NCI-H2227 treated with DMSO at 0.1 percent for 48 hours (cell line): ENCODE measurements at places on chromosomes 7 and 10.

DNA sequence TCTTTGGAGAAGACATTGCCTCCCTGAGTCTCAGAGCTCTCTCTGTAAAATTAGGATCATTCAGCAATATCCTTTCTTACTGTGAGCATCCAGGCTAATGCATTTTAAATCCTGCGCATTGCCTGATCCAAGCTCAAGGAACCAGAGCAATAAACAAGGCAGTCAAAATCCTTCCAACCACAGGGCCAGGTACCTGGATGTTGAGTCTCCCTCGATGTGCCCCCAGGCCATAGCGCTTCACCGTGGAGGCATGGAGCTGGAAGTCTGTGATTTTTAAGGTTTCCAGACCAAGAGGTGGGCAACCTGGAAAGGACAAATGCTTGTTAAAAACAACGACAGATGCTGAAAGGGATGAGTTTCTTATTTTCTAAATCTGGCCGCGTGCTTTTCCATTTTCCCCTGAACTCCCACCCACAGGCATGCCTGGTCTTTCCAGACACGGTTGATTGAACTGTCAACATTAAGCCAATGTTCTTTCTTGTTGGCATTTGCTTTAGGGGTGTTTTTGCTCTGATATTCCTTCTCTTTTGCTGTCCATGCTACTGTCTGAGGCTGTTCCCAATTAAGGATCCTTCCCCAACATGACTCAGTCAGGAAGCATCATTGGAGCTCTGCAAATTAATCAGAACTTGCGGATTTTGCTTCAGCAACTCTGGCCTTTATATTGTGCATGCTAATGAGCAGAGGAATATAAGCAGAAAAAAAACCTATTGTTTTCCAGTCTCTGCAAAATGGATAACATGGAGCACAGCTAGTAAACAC lies 29.0 kb downstream of the CPXM2 start:
- DNase-seq = no peak

DNA sequence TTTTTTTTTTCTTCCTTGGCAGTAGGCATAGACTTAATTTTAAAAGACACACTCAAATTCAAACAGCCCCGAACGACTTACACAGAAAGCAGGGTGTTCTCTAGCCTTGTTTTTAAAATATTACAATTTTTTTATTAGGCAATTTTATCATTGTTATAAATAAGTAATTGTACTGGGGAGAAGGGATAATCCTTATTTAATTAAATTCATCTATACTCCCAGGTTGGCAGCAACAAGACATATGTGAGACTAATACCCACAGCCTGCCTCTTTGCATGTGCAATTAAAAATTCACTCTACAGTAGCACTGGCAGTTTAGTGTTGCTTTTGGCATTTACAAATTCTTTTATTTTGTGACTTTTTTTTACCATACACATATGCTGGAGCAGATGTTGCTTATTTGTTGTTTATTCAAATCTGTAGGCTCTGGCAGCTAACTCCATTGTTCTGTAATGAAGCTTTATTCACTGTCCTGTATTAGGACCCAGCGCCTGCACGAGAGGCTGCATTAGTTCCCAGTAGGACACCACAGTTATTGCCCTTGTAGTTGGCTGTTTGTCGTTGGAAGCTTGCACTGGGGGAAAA lies 84.9 kb upstream of the PPP1R17 start:
- no peak for DNase-seq

GRCh38 chr10:63600540-63600939 lies 79.3 kb downstream of the REEP3 start:
- DNase-seq = no peak

GRCh38 chr7:152512706-152513105 lies 76.9 kb upstream of the KMT2C start:
- no peak for DNase-seq

DNA sequence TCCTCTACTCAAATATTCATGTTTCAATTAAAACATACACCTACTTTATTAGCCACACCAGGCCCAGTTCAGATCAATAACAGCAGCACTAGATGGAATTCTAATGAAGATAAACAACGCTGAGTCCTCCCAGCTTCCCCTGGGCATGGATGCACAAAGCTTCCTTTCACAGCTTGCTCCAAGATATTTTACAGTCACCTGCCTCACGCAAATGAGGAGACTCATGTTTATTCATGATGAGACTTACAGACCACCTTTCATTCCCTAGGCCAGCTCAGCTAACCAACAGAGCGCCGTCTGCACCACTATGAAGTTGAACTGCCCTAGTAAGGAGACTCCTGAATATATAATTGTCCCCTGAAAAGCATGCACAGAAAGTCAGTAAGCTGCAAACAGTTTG lies 283.0 kb upstream of the AOAH start:
- no peak for DNase-seq

- DNase-seq = no peak
Observed at GRCh38 chr10:86438091-86438749, 71.6 kb upstream of the GRID1 start.

GRCh38 chr10:70507966-70508365 lies 29.4 kb downstream of the PALD1 start:
- DNase-seq = no peak

DNA sequence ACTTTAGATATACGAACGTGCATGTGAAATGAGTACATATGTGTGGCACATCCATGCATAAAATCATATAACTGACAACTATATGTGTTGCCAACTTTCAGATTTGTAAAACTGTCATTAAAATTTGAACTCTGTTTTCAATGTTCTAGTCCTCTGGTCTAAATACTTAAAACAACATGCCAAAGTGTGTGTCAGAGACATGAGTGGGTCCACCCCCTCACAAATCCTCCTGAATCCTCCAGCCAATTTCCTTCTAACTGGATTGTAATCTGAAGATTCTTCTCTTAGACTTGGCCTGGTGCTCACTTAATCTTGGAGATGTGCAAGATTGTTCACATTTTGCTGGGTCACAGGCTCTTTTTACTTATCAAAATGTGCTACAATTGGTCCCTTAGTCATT lies 184.1 kb downstream of the RELN start:
- DNase-seq = no peak

DNA sequence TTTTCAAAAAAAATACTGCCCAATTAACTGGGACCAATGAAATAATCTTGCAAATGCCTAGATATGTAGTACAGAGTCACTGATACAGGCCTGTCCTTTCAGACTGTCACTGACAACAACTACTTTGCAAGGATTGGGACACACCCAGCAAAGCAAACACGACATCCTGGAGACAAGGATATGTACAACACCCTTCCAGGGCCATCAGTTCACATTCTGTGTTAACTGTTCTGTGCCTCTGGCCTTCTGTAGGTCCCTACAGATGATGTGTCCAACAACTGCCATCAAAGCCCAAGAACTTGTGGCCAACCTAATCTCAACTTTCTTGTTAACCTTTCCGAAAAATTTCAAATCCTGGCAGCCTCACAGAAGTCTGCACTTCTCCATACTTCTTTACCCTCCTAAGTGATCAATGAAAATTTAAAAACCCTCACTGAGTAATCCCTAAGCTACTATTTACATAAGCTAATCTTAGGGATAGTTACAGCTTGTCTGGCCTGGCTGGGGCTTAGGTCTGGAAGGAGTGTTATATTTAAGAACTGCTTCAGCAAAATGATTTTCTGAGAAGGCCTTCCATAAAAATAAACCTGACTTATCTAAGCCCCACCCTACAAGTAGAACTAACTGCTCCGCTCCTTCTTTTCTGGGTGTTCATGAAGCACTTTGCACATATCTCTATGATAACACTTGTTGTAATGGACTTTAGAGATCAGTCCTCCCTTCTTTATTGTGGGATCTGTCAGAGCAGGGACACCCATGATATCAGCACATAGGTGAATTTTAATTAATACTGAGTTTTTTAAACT lies 21.0 kb downstream of the COBL start:
- DNase-seq = no peak

DNA sequence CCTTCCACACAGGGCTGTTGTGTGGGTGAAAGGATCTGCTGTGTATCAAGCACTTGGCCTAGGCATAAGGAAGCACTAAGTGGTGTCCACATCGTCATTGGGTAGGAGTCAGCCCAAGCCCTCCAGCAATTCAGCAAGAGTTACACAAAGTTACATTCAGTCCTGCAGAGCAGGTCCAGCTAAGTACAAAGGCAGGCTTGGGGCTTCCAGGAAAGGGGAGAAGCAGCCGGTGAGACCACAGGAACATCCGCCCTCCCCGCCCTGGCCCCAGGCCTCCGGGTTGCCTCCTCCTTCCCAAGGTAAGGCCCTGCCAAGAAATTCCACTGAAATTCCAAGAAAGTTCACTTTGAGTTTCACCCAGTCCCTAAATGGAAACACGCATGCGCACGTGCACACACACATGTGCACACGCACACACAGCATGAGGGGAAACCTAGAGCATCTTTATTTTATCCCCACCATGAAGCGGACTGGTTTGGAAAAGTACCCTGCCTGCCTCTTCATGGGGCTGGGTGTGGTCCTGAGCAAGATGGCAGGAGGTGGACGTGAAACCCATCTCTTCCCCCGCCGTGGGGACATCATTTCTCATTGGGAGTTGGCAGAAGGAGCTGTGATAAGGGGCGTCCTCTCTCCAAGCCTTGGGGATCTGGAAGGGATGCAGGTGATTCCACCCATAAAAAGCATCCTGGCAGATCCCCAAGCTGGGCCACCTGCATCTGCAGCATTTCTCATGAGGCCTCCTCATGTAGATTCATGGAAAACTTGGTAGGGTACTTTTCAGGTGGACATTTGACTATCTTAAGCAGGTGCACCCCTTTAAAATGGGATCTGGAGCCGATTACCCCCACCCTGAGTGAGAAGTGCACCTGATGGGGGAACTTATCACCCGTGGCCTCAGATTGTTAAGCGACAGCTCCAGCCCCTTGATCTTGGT lies 69.1 kb upstream of the NANOS1 start:
- DNase-seq = no peak

DNA sequence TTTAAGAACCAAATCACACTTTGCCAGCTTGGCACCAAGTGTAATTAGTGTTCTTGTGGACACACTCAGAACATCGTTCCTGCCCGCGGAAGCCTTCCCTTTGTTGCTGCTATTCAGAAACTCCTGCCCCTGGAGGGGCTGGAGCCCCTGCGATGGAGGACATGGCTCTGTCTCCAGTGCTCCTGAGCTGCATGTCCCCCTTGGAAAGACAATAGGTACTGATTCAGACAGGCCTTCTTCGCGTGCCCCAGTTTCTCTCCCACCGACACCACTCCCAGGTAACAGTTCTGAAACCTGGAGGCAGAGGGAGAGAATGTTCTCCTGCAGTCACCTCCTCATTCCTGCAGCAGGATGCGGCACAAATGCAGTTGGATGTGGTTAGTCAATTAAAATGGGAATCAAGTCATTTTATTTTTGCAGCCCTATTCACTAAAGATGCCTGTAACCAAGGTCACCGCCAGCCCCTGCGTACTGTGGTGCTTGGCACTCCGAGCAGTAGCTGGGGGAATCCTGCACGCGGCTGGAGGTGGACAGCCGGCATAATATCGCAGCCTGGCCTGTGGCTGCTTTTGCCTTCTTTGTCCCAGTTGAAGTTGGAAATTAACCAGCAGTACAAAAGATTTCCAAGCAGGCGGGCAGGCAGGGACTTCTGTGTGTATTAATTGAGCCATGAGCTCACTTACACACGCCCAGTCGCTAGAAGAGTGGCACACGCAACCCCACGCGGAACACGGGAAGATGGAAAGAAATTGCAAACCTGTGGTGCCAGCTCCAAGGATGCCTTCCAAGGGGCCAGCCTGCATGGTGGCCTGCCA lies 205.7 kb downstream of the EBF3 start:
- no peak for DNase-seq

DNA sequence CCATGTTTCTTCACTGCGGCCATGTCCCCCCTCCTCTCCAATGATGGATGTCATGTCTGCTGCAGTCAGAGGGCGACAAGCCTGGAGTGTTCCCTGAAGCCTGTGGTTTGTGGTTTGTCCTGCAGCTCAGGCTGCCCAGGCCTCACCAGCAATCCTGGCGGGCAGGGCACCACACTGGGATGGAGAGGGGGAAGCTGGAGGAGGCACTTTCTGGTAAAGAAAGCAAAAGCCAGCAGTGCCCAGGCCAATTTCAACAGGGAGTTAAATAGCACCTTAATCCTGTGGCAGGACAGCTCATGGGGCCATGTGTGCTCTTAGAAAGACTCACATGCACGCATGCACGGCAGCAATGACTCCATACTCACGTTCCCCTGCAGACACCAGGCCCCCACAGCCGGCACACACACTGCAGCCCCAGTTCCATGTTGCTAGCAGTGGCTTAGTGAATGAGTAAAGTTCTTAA lies 158.3 kb downstream of the EGFR start:
- no peak for DNase-seq

DNA sequence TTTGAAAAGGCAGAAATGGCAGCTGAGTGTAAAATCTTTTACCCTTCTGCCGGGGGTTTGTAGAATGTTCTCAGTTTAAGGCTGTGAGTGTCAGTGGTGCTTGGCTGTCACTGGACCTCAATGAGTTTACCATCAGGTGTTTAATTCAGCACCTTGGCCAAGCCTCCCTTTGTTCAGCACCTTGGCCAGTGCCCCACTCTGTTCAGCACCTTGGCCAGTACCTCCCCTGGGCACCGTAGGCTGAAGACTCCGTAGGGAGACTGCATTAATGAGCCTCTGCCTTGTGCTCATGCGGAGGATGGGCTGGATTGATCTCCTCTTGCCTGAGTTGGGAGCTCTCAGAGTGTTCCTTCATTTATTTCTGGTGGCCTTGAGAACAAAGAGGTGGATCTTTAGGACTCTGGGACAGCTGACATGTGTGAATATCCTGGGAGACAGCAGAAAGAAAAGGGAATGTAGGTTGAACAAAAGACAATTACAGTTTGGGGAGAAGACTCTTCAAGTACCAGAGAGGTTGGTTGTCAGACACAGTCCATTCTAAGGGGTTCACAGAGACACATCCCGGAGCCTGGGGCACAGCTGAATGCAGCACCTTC lies 1.6 kb downstream of the FAM24A start:
- no peak for DNase-seq

DNA sequence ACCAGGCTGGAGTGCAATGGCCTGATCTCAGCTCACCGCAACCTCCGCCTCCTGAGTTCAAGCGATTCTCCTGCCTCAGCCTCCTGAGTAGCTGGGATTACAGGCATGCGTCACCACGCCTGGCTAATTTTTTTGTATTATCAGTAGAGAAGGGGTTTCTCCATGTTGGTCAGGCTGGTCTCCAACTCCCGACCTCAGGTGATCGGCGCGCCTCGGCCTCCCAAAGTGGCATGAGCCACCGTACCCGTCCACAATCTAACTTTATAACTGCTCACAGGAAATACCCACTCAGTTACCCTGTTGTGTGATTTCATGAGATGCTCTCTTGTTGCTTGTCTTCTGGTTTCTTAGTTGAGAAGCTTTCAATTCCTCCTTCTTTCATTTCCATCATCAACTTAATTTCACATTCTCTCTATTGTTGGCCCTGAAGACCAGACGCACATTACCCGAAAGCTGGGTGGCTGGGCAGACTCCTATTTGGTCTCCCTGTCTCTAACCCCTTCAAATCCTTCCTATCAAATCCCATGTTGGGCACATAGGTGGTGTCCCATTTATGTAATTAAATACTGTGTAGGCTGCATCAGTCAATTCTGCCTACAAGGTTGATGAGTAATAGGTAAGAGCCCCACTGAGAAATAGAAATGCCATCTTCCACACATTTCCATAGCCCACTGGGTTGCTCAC lies 1.1 kb upstream of the GSTO2 start:
- DNase-seq = no peak
